ENCODE measurements at places on chromosomes 5 and 9.

- peaks cover 18% of the 10 kb centered on the region for H3K27me3 ChIP-seq
- no peak overlapping the region for H3K4me3 ChIP-seq
- no peaks in the 10 kb centered on the region for H3K36me3 ChIP-seq
- peaks cover 7% of the 10 kb centered on the region for H3K4me1 ChIP-seq
- DNase-seq: no peak
These were observed 29.2 kb downstream of the GARNL3 start for GRCh38 chr9:127293767-127294166.

- H3K27me3 ChIP-seq: no peaks in the 10 kb centered on the region
- DNase-seq: no peak
- peaks cover 33% of the 10 kb centered on the region for H3K36me3 ChIP-seq
- H3K27ac ChIP-seq: no peak overlapping the region
These were observed 33.5 kb downstream of the MOCS2 start for GRCh38 chr5:53076014-53076583.

DNA sequence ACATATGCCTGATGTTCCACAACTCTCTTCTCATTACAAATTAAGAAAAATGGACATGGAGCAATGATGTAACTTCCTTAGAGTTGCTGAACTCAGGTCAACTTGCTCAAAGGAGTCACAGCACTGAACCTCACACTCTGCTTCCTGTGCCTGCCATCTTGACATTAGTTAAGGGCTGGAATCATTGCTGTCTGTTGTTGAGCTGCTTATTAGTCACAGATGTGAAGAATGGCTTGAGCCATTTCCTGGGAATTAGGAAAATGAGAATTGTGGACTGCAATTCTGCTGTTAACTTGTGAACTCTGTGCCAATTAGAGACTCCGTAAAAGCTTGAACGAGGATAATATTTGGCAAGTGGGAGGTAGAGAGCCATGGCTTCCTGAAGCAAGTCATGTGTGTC, 212.0 kb downstream of the ADAMTS12 start:
- peak overlapping the region; percentile 84 for H3K27ac ChIP-seq
- H3K4me1 ChIP-seq: peaks cover 37% of the 10 kb centered on the region
- H3K27me3 ChIP-seq: peaks cover 2% of the 10 kb centered on the region
- peak; percentile 46 for DNase-seq

- H3K27ac ChIP-seq: peak overlapping the region; percentile 93
- DNase-seq: no peak
- H3K4me3 ChIP-seq: peak overlapping the region; percentile 99
- H3K4me1 ChIP-seq: peaks cover 54% of the 10 kb centered on the region
- H3K36me3 ChIP-seq: 0 out of 2 replicates have a peak, but pooled peaks cover 8% of the 10 kb centered on the region
These were observed 1.0 kb upstream of the FBXW11 start for GRCh38 chr5:172007175-172008110.

- no peak for DNase-seq
- peaks cover 3% of the 10 kb centered on the region for H3K27me3 ChIP-seq
- no peak overlapping the region for H3K4me3 ChIP-seq
- peaks cover 19% of the 10 kb centered on the region for H3K36me3 ChIP-seq
These were observed 197.1 kb downstream of the NR3C1 start for GRCh38 chr5:143206196-143207053.

Measured in HFFc6 (cell line).